ENCODE measurements at places on chromosomes 13 and 19. TPM values are rescaled to one million over a fixed set of nuclear protein-coding genes. Genes with fewer than 3 reads are reported as not detected.

DNA sequence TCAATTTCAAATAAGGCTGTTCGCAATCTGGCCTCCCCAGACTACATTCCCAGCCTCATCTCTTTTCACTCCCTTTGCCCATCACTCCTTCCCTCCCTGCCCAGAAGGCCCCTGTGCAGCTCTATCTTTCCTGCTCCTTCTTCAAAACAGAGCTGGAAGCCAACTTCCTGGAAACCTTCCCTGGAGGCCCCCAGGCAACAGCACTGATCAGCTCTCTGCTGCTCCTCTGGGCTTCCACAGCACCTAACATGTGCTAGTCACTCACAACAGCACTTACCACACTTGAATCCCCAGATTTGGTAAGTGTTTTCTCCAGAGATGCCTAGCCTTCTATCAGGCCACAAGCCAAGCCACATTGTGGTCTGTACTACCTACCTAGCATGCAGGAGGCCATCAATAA lies 9.5 kb downstream of the SMAD9 start:
- no peak for DNase-seq

DNA sequence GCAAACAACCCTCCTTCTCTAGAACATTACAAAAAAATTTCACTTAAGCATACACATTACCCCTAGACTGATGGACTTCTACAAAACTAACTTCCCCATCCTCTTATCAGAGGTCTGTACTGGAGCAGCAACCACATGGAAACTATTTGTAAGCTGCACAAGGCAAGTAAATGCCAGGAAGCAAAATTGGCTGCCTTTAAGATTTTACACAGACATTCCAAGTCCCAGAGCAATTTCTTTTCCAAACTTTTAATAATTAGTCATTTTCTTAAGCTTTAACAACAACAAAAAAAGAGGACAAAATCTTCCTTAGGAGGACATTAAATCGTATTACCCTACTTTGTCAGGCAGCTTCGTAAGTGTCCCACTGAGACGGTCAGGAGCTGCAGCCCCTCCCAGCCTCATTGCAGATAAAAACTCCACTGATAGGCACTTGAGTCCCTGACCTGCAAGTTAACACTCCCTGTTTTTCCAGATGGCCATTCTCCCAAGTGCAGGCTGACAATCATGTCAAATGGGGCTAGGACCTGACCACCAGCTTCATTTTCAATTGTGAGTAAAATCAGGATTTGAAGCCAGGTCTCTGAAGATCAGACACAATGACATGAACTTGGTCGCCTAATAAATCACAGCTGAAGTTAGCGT lies 680.1 kb downstream of the DIAPH3 start:
- DNase-seq: no peak

The CDX2 gene
- not detected for total RNA-seq

The TNFSF9 gene
- total RNA-seq: 18.2 TPM
